Small intestine (tissue), 16 donors: ENCODE measurements at places on chromosomes 1 and 21.
A peak's percentile ranks its signal among the peaks of the same experiment; 100 is the strongest.

GRCh38 chr1:147849098-147849895 is 53.3 kb upstream of the GJA8 start:
- DNase-seq: no peak

DNA sequence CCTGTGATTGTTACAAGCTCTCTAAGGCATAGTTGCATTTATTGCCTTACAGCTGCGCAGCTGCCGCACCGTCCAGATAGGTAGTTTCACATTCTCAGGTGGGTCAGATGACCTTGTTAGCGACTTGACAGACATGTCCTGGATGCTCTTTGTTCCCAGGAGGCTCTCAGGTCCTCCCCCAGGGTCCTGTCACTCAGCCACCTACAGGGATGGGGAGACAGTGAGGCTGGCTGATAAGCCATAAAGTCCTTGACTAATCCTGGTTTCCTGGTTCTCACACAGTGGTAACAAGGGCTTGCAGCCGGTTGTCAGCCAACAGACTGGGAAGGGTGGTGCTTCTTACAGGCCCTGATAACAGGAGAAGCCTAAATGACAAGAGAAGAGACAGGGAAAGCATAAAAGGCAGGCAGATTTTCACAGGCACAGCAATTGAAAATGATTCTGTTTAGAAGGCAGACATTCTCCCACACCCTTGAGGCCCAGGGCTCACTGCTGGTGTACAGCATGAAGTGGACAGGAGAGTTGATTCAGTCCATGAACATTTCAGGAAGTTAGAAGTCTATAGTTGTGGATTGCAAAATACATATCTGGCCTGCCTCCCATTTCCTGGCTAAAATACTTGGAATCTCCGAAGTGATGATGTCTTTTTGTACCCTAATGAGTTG is 2.9 kb downstream of the ARF1 start:
- DNase-seq: peak; percentile 72

- DNase-seq: no peak
Measured at GRCh38 chr21:44927587-44928461, 7.1 kb upstream of the ITGB2 start.

GRCh38 chr1:224866940-224867339 is 62.5 kb upstream of the DNAH14 start:
- DNase-seq: no peak

DNA sequence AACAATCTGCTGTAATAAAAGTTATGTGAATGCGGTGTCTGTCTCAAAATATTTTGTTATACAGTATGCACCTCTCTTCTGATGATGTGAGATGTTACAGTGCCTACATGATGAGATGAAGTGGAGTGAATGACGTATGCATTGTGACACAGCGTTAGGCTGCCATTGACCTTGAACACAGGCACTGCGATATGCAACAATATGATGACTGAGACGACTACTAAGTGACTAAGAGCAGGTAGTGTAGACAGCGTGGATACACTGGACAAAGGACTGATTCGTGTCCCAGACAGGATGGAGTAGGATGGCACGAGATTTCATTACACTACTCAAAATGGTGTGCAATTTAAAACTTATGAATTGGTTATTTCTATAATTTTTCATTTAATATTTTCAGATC is 8.4 kb downstream of the SGIP1 start:
- DNase-seq: no peak
